ENCODE measurements at places on chromosomes 7 and 10. TPM values are rescaled to one million over a fixed set of nuclear protein-coding genes. Genes with fewer than 3 reads are reported as not detected.

DNA sequence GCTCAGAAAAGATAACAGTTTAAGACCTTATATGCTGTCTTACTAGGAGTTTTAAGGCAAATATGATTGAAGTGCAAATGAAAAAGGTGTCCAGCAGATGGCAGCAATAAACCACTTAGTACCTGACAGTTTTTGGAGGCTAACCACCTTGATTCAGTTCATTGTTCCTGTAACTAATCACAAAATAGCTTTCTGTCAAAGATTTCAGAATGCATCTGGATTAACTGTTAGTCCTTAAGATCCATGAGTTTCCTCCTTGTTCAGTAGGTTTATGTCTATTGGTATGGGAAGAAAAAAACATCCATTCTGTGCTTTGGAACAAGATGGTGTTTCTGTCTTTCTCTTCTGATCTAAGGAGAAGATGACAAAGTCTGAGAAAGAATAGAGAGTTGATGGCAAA, 46.6 kb downstream of the CCSER2 start:
- peak; percentile 73 for DNase-seq

- no peak for DNase-seq
These were observed 49.3 kb downstream of the HIP1 start for GRCh38 chr7:75689246-75690099.

DNA sequence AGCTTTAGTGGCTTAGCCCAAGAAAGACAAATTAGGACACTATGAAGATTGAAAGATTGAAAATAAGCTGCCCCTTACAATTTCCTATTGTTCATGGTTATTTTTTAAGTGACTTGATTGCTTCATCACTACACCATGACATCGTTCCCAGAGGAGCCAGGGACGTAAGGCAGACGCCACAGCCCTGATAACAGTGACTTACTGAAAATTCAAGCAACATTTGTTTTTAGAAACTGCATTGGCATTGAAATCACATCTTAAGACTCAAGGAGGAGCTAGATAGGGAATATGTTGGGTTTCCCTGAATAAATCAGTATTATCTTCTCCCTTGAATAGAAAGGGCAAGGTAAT, 38.7 kb upstream of the ANK3 start:
- DNase-seq = no peak

- DNase-seq = no peak
These were observed 86.3 kb downstream of the BAMBI start for GRCh38 chr10:28763471-28764170.

DNA sequence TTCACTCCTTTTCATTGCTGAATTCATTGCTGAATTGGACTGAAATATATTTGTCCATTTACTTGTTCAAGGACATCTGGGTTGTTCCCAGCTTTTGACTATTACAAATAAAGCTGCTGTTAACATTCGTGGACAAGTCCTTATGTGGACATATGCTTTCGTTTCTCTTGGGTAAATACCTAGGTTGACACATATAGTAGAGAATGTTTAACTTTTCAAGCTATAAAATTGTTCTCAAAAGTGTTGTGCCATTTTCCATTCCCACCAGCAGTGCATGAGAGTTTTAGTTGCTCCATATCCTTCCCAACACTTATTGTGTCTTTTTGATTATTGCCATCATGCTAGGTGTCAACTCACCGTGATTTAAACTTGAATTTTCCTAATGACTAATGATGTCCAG, 17.5 kb upstream of the CPVL start:
- DNase-seq = no peak

DNA sequence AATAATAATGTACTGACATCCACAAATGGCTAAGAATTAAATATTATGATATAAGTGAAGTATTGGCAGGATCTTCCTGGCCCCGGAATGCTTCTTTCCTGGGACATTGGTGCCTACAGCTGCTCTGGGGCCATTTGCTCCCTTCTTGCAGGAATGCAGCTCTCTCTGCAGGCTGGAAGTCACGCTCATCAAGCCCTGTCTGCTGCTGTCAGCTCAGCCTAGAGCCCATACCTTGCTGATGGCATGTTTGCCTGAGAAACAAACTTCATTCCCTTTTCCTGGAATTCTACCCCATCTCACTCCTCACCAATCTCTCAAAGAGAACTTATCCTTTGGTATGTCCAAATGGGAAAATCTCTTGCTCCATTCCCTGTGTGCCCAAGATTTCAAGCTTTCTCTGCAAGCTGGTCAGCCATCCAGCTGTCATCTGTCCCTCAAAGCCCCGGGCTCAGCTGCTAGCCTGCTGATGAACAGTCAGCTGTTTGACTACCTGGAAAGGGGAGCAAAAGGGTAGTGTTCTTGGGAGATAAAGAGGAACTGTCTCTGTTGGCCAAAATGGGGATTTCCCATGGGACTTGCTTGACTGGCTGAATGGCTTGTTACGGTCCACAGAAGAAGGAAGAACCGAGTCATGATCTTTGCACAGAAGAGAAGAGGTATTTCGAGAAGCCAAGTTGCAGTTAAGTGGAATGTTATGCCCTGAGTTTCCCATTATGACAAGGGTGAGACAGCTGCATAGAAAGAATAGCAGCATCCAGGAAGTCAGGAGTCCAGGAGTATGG, 12.0 kb upstream of the RASSF4 start:
- DNase-seq = no peak

DNA sequence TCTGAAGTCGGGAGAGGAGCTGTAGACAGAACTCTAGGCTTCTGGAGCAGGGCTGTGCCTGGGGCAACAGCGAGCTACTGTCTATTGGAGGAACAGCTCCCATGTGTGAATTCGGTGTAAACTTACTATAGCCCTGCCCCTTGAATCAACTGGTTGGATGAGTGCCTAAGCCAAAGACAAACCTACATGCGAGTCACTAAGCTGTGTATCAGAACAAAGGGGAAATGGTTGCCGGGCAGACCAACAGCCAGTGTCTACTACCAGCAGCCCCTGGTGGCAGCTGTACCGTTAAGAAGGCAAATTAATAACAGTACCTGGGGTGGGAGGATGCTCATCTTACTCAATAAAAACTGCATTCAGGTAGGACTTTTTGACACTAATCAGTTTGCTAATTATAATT, 343.6 kb downstream of the ACTR3B start:
- DNase-seq = no peak

- DNase-seq = no peak
These were observed 2.7 kb downstream of the CALD1 start for GRCh38 chr7:134782121-134782623.

- no peak for DNase-seq
These were observed 131.2 kb downstream of the SMURF1 start for GRCh38 chr7:99012722-99013121.

- no peak for DNase-seq
These were observed 1005.3 kb upstream of the SORCS1 start for GRCh38 chr10:108169846-108170245.

GRCh38 chr7:372932-373791, 83.2 kb downstream of the FOXL3 start:
- DNase-seq = no peak

DNA sequence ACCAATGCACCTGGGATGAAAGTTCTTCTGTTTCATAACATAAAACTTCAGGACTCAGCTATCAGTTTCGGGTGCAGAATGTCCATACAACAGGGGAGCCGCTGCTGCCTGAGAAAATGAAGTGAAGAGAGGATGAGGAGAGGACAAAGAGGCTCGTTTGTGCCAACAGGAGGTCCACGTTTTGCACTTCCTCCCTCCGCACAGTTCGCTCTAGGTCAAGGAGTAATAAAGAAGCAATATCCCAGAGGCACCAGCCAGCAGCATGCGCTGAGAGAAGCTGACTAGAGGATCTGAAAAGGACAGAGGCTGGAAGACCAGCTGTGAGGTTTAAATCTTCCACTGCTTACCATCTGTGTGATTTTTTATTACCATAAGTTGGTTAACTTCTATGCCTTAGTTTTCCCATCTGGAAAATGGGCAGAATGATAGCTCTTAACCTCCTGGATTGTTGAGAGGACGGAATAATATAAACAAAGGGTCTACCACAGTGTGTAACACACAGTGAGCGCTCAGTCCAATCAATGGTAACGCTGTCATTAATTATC, 709 bp downstream of the GPAM start:
- DNase-seq = no peak

DNA sequence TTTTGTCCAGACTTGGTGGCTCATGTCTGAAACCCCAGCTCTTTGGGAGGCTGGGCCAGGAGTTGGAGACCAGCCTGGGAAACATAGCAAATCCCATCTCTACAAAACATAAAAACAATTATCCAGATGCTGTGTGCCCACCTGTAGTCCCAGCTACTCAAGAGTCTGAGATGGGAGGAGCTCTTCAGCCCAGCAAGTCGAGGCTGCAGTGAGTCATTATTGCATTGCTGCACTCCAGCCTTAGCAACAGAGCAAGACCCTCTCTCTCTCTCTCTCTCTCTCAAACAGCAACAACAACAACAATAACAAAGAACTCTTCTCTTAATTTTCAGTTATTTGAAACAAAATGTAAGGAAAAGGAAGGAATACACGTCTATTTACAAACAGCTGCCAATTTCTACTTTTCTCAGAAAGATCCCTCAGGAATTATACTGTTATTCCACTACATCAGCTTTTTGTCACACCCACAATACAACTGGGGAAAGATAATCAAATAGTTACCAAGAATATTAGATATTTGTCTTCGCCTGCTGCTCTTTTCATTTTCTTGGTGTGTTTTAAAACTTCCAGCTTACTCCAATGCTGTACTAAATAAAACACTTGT, 5.1 kb upstream of the TSPAN12 start:
- DNase-seq = no peak

DNA sequence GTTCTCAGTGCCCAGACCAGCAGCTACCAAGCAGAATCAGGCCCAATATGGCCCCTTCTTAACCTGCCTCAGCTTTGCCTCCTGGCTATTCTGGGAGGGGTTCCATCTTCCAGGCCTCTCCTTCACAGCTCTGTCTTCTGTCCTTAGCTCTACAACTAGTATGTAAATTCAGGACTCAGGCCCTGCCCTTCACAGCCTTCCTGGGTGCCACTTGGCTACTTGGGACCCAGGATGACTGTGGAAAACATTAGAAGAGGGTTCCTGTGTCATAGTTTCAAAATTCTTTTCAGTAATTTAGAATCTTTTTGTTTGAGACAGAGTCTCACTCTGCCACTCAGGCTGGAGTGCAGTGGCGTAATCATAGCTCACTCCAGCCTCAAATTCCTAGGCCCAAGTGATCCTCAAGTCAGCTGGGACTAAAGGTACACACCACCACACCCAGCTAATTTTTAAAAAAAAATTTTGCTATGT, 33.2 kb upstream of the PAPSS2 start:
- DNase-seq = no peak

DNA sequence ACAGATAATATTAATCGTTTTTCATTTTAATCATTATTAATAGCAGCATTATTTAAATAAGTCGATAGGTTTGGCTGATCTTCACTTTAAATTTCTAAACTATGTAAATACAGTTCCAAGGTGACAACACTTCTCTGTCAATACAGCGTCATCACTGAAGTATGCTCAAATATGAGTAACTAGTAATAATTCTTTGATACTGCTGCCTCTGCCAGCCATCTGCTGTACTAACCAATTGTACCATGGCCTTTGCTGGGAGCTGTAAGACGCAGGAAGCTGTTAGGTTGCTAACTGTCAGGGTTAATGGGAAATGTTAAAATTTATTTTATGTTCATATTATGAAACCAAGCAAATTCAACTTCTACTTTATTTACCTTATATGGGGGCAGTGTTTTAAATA, 1650.5 kb upstream of the LRRTM3 start:
- DNase-seq = no peak

GRCh38 chr10:58508316-58508715, 4.4 kb upstream of the BICC1 start:
- no peak for DNase-seq

DNA sequence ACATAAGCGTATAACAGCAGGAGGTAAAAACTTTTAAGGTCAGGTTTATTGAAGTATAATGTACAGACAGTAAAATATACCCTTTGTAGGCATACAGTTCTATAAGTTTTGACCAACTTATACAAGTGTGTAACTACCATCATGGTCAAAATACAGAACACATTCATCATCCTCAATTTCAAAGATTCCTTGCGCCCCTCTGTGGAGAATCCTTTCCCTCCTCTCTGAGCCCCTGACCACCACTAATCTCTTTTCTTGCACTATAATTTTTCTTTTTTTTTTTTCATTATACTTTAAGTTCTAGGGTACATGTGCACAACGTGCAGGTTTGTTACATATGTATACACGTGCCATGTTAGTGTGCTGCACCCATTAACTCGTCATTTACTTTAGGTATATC, 58.1 kb upstream of the CTTNBP2 start:
- no peak for DNase-seq

- no peak for DNase-seq
These were observed 5.5 kb downstream of the ACTA2 start for GRCh38 chr10:88946965-88947590.

GRCh38 chr7:76333511-76334101, 25.2 kb downstream of the YWHAG start:
- no peak for DNase-seq

GRCh38 chr10:91596825-91597196, 36.1 kb downstream of the PPP1R3C start:
- no peak for DNase-seq

GRCh38 chr7:151491859-151492258, 27.8 kb downstream of the RHEB start:
- DNase-seq = no peak

- DNase-seq = no peak
These were observed 65.3 kb upstream of the MDFIC start for GRCh38 chr7:114856625-114857024.

- no peak for DNase-seq
These were observed at the start of gene TRIL for GRCh38 chr7:28958235-28958979. TRIL (minus strand) TSS chr7:28958330; CDS start chr7:28958046, 284 bp downstream.

DNA sequence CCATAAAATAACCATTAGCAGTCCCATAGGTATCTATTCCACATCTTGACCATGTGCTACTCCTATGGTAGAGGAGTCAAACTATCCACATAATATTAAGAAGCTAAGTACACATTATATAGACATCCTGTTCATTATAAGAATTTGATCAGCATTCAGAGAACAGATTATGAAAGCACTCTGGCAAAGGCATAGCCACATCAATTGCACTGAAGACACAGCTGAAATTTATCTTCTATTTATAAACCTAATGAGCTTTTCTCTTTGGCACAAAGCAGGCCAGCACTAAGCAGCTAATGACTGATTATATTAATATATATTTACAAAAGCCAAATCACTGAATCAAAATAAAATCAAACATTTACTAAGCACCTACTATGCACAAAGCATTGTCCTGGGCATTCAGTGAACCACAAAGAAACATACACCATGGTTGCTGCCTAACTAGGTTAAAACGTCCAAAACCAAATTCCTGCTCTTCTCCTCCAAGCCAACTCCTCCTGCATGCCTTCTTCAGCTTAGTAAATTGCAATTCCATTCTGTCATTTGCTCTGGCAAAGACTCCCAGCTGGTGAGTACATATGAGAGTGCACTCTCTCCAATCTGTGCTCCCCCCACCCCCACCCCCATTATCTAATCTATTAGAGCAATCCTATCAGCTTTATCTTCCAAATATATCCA, 122.6 kb upstream of the ASAH2 start:
- DNase-seq = no peak

The WNT2 gene
- not detected for total RNA-seq

The CDK1 gene
- total RNA-seq = 17.1 TPM

The DNAJC12 gene
- total RNA-seq = 2.0 TPM

The FAM13C gene
- total RNA-seq = 1.7 TPM

The NOD1 gene
- total RNA-seq = 41.0 TPM

The FOXP2 gene
- total RNA-seq = 0.68 TPM

The FFAR4 gene
- not detected for total RNA-seq

The NPTX2 gene
- 32.0 TPM for total RNA-seq

The ARHGEF5 gene
- total RNA-seq = 2.9 TPM

The TRIM50 gene
- total RNA-seq = not detected
